ENCODE measurements at places on chromosomes 6 and 20. TPM values are rescaled to one million over a fixed set of nuclear protein-coding genes. Genes with fewer than 3 reads are reported as not detected.
A peak's percentile ranks its signal among the peaks of the same experiment; 100 is the strongest.

GRCh38 chr6:12097791-12098190, 85.7 kb downstream of the HIVEP1 start:
- no peak for DNase-seq

GRCh38 chr20:47962286-47962963, 177.1 kb upstream of the SULF2 start:
- DNase-seq: no peak

- DNase-seq: no peak
Observed at GRCh38 chr6:158158123-158158522, 9.9 kb downstream of the SERAC1 start.

GRCh38 chr6:147942363-147942762, 400.3 kb upstream of the SASH1 start:
- no peak for DNase-seq

Gene ID4
- total RNA-seq: 69.8 TPM

DNA sequence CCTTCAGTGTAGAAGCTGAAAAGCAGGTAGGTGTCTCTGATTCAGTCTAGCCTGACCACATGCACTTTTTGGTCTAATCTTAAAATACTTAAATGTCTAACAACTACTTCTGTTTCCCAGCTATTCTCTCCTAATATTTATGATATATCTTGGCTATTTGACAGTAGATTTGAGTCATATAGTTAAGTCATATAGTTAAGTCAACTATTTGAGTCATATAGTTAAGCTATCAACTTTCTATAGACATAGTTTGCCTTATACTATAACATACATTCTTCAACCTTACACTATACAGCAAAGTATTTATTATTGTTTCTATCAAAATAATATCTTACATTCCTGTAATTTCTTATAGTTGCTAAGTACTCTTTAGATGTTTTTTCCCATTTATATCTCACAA, 110.9 kb downstream of the GMDS start:
- DNase-seq: no peak

DNA sequence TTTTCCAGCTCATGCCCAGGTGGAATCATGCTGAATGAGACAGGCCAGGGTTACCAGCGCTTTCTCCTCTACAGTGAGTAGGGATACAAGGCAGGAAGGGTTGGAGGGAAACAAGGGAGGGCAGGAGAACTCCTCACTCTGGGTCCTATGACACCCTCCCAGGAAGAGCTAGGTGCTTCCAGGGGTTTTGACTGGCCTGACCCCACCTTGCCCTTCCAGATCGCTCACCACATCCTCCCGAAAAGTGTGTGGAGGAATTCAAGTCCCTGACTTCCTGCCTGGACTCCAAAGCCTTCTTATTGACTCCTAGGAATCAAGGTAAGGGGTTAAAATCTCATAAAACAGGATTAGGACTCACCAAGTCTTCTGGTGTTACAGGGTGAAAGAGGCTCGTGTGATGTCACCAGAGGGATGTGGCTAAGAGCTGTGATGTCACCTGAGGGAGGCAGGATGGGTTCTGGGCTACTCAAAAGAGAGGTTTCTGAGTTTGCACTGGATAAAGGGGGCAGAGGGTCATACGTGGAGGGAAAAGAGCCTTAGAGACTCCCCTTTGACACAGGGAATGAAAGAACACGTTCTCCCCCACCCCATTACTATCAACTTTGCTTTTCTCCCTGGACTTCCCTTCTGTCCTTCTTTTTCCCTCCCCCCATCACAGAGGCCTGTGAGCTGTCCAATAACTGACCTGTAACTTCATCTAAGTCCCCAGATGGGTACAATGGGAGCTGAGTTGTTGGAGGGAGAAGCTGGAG, 1.9 kb downstream of the APOM start:
- DNase-seq: no peak

GRCh38 chr6:49543087-49543858, 7.2 kb upstream of the C6orf141 start:
- no peak for DNase-seq

DNA sequence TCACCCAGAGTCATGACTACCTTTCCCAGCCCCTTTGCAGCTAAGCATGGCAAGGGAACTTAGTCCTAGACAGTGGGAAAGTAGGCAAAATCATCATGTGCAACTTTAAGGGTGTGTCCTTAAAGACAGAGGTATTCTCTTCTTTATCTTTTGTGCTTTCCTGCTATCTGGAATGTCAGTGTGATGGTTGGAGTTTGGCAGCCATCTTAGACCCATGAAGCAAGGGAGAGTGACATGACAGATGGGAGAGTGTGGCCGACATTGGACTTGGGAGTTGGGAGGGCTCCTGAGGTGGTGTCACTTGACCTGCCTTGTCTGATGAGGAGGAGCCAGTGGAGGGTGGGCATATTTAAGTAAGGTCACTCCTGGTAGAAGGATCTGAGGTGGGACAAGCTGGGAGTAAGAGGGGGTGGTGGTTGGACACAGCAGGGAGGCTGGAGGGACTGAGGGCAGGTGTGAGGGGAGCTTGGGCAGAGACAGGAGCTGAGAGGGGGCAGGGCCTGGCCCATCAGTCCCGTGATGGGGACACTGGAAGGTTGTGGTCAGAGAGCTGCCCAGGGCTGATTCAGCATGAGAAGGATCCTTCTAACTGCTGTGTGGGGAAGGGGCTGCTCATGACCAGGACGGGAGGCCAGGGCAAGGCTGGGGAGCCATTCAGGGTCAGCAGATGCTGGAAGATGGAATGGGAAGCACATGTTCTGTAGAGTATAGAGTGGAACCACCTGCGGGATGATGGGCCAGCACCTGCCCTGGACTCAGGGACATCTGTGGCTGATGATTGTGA, 29.5 kb upstream of the SULF2 start:
- DNase-seq: no peak

- peak; percentile 57 for DNase-seq
Observed at GRCh38 chr20:64055893-64056638, 6.6 kb upstream of the SOX18 start.

DNA sequence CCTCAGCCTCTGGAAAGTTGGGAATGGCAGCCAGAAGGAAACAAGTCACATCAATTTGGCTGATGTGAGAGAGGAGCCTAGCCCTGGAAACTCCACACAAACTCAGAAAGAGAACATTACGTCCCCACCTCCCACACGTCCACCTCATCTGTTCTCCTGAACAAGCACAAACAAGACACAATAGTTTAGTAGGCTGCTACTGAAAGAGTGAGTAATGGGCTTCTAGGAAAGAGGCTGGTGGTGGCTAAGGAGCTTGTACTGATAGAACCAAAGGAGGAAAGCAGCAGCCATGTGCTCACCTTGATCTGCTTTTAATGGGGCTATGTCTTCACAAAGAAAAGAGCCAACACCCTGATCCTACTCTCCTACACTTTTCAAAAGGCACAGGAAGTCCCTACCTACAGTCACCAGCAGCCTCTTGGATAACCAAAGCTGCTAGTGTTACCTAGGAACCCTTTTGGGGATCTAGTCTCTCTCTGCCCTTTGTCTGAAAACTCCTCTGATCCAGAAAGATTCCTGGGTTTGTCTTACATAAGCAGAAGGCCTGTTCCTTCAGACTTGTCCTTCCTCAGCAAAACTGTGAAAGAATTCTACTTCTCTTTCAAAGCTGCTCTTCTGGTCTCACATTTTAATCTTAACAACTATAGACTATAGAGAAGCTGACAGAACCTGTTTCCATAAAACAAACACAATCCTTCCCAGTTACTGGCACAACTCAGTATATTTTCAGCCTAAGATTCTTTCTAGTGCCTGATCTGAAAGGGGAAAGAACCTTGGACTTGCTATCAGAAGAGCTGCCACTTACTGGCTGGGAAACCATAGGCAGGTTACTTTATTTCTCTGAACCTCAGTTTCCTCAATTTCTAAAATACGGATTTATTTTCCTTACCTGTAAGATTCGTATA, 3.1 kb downstream of the PLAGL2 start:
- no peak for DNase-seq

DNA sequence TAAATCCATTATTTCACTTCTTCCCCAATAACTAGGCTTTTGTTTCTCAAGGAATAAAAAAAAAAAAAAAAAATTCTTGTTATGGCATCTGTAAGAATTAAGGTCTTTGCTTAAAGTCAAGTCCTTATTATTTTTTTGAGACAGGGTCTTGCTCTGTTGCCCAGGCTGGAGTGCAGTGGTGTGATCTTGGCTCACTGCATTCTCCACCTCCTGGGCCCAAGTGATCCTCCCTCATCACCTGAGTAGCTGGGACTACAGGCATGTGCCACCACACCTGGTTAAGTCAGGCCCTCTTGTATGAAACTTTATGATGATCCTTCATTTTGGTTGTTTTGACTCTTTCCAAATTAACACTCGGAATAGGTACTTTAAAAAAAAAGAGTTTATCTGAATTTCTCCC, 17.3 kb downstream of the DSTN start:
- DNase-seq: no peak

DNA sequence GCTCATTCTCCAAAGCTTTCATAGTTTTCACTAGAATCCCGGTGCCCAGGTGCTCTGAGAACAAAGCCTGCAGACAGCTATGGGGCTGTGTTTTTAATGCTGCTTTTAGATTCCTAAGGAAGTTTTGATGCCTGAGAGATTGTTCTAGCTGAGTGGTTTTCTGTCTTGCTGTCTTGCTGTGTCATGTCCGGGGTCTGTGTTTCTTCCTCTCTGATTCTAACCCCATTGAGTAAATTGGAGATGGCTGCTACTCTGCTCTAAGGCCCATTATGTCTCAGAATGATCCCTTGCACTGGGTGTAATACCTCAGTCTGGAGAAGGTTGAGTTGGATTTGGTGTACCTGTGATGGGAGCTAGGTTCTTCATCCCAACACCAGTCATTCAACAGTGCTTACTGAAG, 63.4 kb downstream of the ARID1B start:
- peak; percentile 37 for DNase-seq

- peak; percentile 58 for DNase-seq
Observed at GRCh38 chr6:142945446-142946180, 637 bp upstream of the HIVEP2 start.

DNA sequence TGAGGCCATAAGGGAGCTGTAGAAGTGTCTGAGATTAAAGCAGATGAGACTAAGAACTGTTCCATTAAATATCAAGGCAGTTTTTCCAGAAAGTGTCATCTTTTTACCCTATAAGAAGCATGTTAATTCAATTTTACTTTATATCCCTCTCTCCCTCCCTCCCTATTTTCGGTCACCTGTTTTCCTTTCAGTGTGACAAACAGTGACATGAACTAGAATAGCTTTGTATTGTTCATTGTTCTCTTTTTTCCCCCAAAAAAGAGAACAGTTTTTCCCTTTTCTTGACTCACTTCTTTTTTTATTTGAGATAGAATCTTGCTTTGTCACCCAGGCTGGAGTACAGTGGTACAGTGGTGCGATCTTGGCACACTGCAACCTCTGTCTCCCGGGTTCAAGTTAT, 269.3 kb downstream of the ZFAND3 start:
- no peak for DNase-seq

DNA sequence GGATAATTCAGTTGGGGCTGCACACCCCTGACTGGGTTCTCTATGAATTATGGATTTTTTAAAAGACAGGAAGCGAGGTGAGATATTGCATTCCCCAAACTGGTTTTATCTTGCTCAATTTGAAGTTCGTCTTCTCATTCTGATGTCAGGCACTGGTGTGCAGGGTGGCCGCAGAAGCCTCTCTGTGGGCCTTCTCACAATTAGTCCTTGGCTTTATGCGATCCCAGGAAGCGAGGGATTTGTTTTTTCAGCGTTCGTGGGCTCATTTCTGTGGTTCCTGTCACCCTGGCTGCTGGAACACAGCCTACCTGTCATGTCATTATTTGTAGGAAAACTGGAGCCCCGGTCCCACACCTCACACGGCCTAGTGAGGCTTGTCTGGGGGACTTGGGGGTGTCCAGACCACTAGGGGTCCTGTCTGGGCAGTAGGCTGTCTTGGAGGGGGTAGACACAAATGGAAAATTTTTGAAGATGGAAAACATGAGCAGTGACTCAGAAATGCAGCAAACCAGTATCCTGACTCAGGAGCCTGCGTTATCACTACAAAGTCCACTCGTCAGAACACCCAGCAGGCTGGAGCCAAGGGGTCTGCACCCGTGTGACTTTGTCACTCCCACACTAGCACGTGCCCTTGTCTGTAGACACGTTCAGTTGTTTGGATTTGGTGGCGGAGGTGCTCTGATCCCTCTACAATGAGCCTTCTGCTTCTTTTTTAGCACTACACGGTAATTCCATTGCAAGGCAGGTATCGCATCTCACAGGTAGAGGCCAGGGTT, 42.2 kb downstream of the GNAS-AS1 start:
- DNase-seq: no peak

DNA sequence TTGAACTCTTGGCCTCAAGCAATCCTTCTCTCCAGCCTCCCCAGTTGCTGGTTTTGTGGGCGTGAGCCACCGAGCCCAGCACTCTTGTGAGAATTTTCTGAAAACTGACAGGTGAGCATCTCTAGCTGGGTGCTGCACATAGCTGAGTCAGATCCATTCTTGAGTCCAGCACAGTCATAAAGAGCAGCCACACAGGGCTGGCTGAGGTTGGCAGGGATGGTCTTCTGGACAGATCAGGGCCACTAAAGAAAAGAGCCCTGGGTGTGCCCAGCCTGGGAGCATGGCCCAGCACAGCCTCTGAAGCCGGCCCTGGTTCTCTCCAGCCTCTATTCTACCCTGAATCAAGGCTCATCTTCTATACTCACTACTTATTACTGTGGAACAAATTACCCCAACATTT, 11.5 kb downstream of the DLGAP4 start:
- DNase-seq: no peak

Gene TOMM6
- total RNA-seq: 264 TPM

DNA sequence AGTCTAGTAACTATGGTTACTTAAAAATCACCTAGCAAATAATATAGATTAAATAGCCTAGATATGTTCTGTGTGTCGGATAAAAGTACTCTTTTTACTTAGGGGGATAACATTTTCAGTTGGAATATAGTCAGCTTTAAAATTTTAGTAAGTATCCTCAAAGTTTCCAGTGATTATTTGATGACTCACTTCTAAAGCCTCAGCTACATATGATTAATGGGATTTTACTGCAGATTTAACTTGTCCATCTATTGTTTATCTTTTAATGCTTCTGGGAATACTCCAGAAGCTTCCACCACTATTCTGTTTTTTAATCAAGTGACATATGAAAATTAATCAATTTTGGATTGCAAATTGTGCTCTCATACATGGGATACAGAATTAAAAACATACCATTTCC, 8.7 kb upstream of the TENT5A start:
- DNase-seq: no peak

Gene SIRPD
- total RNA-seq: not detected

Gene ZNF311
- 5.9 TPM for total RNA-seq
